ENCODE measurements at places on chromosomes 16 and 17.

GRCh38 chr16:87457061-87457611 is 35.7 kb downstream of the ZCCHC14 start:
- DNase-seq = no peak

GRCh38 chr17:17692353-17693252 is 11.3 kb downstream of the RAI1 start:
- DNase-seq = no peak

- DNase-seq = no peak
Measured at GRCh38 chr17:28133562-28133970, 91.1 kb downstream of the NLK start.

GRCh38 chr16:71515026-71515425 is 11.2 kb upstream of the CHST4 start:
- DNase-seq = no peak

DNA sequence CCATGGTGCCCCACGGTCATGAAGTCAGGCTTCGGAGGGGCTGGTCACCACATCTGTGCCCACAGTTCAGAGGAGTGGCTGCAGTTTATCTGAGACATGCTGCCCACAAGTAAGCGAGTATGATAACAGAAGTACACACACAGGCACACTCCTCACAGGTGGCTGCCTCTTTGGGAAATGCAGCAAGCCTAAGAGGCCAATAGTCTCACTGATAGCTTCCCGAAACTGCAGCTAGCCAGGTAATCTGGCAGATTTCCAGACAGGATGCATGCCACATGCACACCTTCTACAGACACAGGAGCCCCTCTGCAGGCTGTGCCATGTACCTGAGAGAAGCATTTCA is 12.6 kb upstream of the GFOD2 start:
- DNase-seq = no peak

GRCh38 chr16:13594823-13595222 is 325.1 kb upstream of the ERCC4 start:
- no peak for DNase-seq

GRCh38 chr17:8520981-8521380 is 85.3 kb downstream of the NDEL1 start:
- DNase-seq = no peak

DNA sequence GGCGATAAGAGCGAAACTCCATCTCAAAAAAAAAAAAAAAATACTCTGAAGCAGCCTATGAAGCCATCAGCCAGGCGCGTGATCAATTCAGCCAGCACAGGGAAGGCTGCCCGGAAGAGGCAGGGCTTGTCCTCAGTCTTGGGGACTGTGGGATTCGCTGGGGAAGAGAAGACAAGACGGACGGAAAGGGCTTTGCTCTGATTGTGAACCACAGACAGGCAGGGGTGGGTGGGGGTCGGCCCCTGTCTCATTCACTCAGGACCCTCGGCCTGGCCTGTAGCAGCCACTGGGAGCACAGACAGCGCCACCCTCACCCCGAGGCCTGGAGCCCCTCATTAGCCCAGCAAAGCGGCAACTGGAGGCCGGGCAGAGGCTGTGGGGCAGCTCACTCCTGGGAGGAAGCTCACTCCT is 37.2 kb downstream of the ABR start:
- DNase-seq = no peak

DNA sequence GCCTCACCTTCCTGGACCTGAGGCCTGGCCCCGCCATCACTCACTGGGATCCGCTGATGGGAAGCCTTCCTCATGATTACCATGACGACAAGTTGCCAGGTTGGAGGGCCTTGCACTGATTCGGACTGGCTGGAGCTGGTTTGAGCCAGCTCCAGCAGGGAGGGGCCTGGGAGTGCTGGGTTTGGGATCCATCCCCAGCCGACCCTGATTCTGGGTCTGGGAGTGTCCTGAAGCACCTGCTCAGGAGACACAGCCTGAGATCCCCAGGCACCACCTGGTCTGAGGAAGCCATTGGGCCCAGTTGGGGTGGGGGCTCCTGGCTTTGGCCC is 5.9 kb upstream of the BAIAP3 start:
- DNase-seq = no peak

DNA sequence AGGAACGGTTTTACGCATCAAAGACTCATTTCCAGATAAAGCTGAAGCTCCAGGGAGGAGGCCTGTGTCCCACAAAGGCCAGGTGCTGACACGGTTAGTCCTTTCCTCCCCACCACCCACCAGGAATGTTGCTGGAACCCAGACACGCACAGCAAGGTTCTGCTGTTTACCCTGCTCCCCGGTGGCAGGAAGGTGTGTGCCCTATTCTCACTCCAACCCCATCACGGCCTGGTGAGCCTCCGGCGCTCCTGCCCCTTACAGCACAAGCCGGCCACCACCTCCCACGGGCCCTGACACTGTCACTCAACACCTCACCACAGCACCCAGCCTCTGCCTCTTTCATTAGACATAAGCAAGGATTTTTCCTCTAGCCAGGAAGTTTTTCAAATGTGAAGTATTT is 47.8 kb downstream of the ANKRD11 start:
- DNase-seq = no peak

- DNase-seq = no peak
Measured at GRCh38 chr16:11032922-11033291, 88.5 kb downstream of the CLEC16A start.

DNA sequence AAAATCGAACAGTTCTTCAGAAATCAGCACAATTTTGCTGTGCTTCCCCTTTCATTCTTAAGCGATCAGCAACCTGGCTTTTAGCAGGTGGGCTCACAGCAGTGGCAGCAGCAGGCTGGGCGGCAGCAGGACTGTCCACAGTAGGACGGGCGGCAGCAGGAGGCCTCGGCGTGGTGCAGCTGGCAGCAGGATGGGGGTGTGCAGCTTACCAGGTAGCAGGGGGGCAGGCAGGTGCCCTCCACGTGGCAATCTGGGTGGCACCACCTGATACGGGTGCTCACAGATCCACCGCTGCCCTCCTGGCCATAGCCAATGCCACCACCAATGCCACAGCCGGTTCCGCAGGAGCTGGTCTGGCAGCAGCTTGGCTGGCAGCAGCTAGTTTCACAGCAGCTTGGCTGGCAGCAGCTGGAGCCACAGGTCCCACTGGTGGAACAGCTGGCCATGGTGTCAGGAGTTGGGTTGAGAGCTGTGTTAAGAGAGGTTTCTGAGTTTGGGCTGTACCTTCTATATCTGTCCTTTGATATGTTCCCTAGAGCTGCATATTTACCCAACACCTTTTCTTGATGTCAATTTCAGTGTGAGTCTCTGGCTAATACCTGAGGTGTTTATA is at the start of gene KRTAP1-4:
TSS of gene KRTAP1-4 (minus strand) at position 563 of the 613 bp plus-strand sequence. CDS start at position 446, 117 bp downstream.
- no peak for DNase-seq
